Thoracic aorta (tissue), 2 donors: ENCODE measurements at places on chromosomes 1 and 21. TPM values are rescaled to one million over a fixed set of nuclear protein-coding genes. Genes with fewer than 3 reads are reported as not detected.

- no peak overlapping the region for H3K27ac ChIP-seq
- H3K4me3 ChIP-seq = no peak overlapping the region
Observed at GRCh38 chr1:41639332-41639936, 155.0 kb upstream of the EDN2 start.

DNA sequence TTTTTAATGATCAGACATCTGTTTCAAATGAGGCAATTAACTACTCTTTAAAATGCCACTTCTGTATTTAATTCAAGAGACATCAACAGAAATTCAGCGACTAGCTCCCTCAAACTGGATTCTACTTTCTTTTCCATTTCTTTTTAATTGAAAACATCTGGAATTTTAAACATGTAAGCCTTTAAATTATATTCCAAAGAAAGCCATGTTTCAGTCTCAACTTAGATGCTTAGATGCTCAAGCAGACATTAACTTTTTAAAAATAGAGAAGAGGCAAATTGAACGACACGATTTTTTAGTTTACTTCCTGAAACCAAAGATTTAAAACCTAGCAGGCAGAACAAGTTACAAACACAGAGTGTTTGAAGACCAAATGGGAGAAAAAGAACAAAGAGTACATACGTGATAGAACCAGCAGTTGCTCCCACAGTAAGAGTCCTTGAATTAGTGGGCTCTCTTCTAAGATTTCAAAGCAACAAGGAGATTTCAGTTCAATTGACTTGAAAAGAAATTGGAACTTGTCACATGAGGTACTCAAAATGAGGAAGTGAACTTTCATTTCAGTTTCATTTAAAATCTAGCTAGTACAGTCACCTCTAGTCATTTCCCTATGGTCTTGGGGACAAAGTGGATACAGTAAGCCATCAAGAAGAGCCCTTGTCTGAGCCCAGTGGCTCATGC lies at the start of gene CTSS:
TSS of gene CTSS (minus strand) at position 483 of the 681 bp plus-strand sequence. CDS start 1,015 bp downstream, outside the sequence.
- H3K27me3 ChIP-seq = no peaks in the 10 kb centered on the region
- no peaks in the 10 kb centered on the region for H3K36me3 ChIP-seq
- H3K27ac ChIP-seq = no peak within 1 kb of the TSS
- DNase-seq = no peak

- H3K4me1 ChIP-seq = no peaks in the 10 kb centered on the region
- H3K36me3 ChIP-seq = no peaks in the 10 kb centered on the region
Observed at GRCh38 chr1:89800022-89800655, 20.7 kb upstream of the LRRC8D start.

DNA sequence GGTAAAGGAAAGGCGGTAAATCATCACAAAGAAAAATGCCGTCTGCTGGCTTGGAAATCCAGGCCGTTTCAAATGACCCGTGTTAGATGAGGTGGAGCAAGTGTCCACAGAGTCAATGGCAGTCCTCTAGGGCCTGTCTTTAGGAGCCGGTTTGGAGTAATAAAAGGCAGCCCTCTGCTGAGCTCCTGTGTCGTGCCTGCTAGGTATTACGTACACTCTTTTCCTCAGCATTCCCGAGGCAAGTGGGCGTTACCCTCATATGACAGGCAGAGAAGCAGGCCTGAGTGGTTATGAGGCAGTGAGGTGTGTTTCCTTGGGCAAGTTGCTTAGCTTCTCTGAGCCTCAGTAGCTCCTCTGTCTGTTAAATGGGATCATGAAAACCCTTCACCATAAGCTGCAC lies 7.7 kb downstream of the NENF start:
- peaks cover 3% of the 10 kb centered on the region for H3K36me3 ChIP-seq
- no peaks in the 10 kb centered on the region for H3K4me1 ChIP-seq
- no peaks in the 10 kb centered on the region for H3K27me3 ChIP-seq
- H3K27ac ChIP-seq = no peak overlapping the region
- H3K4me3 ChIP-seq = no peak overlapping the region

DNA sequence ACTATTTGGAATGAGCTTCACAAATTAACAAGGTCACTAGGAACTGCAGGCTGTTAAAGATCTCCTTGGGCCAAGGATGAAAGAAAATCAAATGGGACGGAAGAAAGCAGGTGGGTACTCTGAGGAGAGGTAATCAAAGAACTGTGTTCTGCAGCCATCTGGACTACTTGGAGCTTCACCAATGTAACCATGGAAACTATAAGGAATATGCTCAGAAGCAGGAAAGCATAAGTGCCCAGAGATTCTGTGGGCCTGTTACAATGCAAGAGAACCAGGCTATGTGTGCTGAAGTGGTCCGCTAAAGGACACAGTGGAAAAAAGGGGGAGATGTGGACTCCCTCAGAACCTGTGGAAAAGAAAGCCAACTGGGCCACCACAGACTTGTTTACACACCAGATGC lies 238.5 kb downstream of the PTGER3 start:
- no peak overlapping the region for H3K27ac ChIP-seq
- DNase-seq = no peak
- no peak overlapping the region for H3K4me3 ChIP-seq
- H3K36me3 ChIP-seq = no peaks in the 10 kb centered on the region
- no peaks in the 10 kb centered on the region for H3K4me1 ChIP-seq
- H3K27me3 ChIP-seq = no peaks in the 10 kb centered on the region

GRCh38 chr1:178066908-178067614 lies 26.8 kb upstream of the RASAL2 start:
- no peaks in the 10 kb centered on the region for H3K4me1 ChIP-seq
- no peak for DNase-seq
- H3K27ac ChIP-seq = no peak overlapping the region
- no peaks in the 10 kb centered on the region for H3K27me3 ChIP-seq
- H3K36me3 ChIP-seq = no peaks in the 10 kb centered on the region
- no peak overlapping the region for H3K4me3 ChIP-seq

DNA sequence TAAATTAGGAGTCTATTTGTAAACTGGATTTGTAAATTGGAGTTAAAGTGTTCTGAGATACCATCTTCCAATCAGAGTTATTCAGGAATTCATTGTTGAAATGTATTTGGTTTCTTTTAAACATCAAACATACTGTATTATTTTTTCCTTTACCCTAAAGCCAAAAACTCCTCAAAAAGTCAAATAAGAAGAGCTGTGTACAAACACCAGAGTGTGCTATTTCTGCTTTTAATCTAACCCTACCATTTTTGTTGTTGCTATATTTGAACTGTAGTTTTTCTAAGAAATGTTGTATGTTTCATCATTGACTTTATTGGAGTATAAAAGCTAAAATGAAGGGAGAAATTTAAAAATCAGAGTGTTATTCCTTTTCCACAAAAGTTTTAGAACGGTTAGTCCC lies 35.8 kb downstream of the SLC30A7 start:
- H3K36me3 ChIP-seq = peaks cover 4% of the 10 kb centered on the region
- no peak overlapping the region for H3K4me3 ChIP-seq
- H3K4me1 ChIP-seq = no peaks in the 10 kb centered on the region
- no peak for DNase-seq

- no peaks in the 10 kb centered on the region for H3K36me3 ChIP-seq
- H3K4me3 ChIP-seq = no peak overlapping the region
- no peak overlapping the region for H3K27ac ChIP-seq
- H3K27me3 ChIP-seq = no peaks in the 10 kb centered on the region
- DNase-seq = no peak
Observed at GRCh38 chr1:18320051-18320450, 160.7 kb upstream of the KLHDC7A start.

The NUP210L gene
- total RNA-seq = 0.14 TPM

- peaks cover 2% of the 10 kb centered on the region for H3K4me1 ChIP-seq
- H3K36me3 ChIP-seq = no peaks in the 10 kb centered on the region
- H3K4me3 ChIP-seq = no peak overlapping the region
- peaks cover 7% of the 10 kb centered on the region for H3K27me3 ChIP-seq
- no peak overlapping the region for H3K27ac ChIP-seq
Observed at GRCh38 chr1:18635891-18636595, 5.4 kb downstream of the PAX7 start.

GRCh38 chr1:182113879-182114626 lies 52.5 kb upstream of the ZNF648 start:
- H3K4me3 ChIP-seq = no peak overlapping the region
- H3K36me3 ChIP-seq = no peaks in the 10 kb centered on the region
- DNase-seq = no peak
- no peaks in the 10 kb centered on the region for H3K4me1 ChIP-seq

The RNU1-4 gene
- under 0.01 TPM for total RNA-seq

The TMEM35B gene
- 44.5 TPM for total RNA-seq

The ANP32E gene
- 22.2 TPM for total RNA-seq

The TRIM17 gene
- total RNA-seq = 0.56 TPM

The ANKRD45 gene
- total RNA-seq = not detected

GRCh38 chr1:2539312-2539907 lies 9.3 kb upstream of the HES5 start:
- no peaks in the 10 kb centered on the region for H3K27me3 ChIP-seq
- H3K4me3 ChIP-seq = no peak overlapping the region
- H3K36me3 ChIP-seq = no peaks in the 10 kb centered on the region
- no peaks in the 10 kb centered on the region for H3K4me1 ChIP-seq
- no peak overlapping the region for H3K27ac ChIP-seq

- no peak for DNase-seq
- peaks cover 23% of the 10 kb centered on the region for H3K36me3 ChIP-seq
- H3K4me1 ChIP-seq = no peaks in the 10 kb centered on the region
- H3K4me3 ChIP-seq = no peak overlapping the region
Observed at GRCh38 chr1:180053594-180054567, 99.3 kb downstream of the CEP350 start.

The GPR3 gene
- total RNA-seq = not detected

The CCDC28B gene
- total RNA-seq = not detected

DNA sequence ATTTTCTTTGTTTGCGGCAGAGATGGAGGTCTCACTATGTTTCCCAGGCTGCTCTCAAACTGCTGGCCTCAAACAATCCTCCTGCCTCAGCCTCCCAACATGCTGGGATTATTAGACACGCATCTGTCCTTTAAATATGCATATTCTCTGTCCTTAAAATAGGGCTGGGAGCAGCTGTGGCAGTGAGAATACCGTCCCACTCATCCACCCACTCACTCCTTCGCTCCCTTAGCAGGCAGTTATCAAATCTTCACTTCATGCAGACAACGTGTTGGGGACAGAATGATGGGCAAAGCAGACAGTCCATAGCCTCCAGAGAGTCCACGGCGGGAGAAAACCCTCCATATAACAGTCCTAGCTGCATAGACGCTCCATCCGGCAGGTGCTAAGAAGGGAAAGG lies 179.4 kb downstream of the ZBTB18 start:
- H3K36me3 ChIP-seq = no peaks in the 10 kb centered on the region
- no peaks in the 10 kb centered on the region for H3K4me1 ChIP-seq
- H3K4me3 ChIP-seq = no peak overlapping the region
- DNase-seq = no peak
- no peak overlapping the region for H3K27ac ChIP-seq

DNA sequence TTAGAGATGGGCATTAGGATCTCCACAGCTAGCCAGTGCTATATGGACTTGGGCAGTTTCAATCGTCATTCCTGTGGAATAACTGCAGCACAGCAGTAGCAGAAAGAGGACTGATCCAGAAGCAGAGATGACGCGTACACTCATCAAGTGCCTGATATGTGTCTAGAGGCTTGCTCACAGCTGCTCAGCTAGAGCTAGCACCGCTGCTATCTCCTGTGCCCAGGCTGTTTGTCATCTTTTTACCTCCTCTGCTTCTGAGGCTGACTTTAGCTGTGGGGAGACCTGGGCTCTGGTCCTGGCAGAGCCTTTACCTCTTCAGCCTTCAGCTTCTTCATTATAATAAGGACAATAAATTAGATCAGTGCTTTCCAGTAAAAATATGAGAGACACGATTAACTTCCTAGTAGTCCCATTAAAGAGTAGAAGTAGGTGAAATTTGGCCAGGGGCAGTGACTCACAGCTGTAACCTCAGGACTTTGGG lies 5.3 kb downstream of the TENT5C start:
- H3K27me3 ChIP-seq = no peaks in the 10 kb centered on the region
- H3K4me3 ChIP-seq = no peak overlapping the region
- no peaks in the 10 kb centered on the region for H3K36me3 ChIP-seq
- DNase-seq = no peak

GRCh38 chr1:241822846-241823245 lies 25.2 kb upstream of the EXO1 start:
- no peaks in the 10 kb centered on the region for H3K36me3 ChIP-seq
- H3K4me1 ChIP-seq = peaks cover 32% of the 10 kb centered on the region
- no peaks in the 10 kb centered on the region for H3K27me3 ChIP-seq
- no peak overlapping the region for H3K4me3 ChIP-seq
- H3K27ac ChIP-seq = no peak overlapping the region
- no peak for DNase-seq

The TMEM81 gene
- total RNA-seq = 0.85 TPM

The GBP5 gene
- total RNA-seq = 15.8 TPM
